ENCODE measurements at places on chromosomes 12 and 14.

DNA sequence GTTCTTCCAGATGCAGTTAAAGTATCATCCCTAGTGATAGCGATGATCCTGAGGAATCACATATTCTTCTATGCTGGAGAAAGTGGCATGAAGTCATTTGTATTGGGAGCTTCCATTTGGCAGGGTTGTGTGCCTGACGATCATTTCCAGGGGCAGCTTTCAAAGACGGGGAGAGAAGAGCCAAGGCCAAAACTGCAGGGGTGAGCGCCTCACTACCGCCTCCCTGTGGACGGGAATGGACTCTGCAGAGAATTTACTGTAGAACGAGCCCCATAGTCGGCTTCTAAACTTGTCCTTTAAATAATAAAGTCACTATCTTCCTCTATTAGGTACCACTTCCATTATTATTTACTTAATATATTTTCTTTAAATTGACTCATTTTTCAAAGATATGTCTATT is 555.9 kb upstream of the TMEM132C start:
- no peak for DNase-seq

DNA sequence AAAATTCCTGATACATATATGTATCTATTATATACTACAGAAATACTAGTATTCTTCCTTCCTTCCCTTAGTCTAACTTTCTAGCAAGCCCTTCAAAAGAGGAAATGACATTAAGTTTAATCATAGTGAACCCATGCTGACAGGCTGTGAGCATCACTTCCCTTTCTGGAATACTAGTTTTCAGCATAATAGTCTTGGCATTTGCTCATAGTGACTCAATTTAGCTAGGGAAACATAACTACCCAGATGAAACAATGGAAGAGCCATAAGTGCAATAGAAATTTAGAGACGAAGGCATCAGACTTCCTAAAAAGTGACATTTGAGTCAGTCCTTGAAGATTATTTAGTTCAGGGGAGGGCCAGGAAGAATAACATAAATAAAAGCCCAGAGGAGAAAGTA is 184.5 kb upstream of the CRY1 start:
- DNase-seq: no peak

DNA sequence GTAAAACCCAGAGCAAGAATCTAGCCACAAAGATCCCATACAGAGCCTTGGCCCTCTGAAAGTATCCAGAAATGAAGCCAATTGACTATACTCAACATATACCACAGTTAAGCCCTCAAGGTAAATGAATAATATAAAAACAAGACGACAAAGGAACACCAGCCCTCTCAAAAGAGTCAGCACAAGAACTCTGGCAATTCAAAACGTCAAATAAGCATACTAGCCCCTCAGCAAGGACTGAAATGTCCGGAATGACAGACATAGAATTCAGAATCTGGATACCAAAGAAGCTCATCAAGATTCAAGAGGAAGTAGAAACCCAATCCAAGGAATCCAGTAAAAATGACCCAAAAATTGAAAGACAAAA is 49.9 kb downstream of the GTF2A1 start:
- no peak for DNase-seq

DNA sequence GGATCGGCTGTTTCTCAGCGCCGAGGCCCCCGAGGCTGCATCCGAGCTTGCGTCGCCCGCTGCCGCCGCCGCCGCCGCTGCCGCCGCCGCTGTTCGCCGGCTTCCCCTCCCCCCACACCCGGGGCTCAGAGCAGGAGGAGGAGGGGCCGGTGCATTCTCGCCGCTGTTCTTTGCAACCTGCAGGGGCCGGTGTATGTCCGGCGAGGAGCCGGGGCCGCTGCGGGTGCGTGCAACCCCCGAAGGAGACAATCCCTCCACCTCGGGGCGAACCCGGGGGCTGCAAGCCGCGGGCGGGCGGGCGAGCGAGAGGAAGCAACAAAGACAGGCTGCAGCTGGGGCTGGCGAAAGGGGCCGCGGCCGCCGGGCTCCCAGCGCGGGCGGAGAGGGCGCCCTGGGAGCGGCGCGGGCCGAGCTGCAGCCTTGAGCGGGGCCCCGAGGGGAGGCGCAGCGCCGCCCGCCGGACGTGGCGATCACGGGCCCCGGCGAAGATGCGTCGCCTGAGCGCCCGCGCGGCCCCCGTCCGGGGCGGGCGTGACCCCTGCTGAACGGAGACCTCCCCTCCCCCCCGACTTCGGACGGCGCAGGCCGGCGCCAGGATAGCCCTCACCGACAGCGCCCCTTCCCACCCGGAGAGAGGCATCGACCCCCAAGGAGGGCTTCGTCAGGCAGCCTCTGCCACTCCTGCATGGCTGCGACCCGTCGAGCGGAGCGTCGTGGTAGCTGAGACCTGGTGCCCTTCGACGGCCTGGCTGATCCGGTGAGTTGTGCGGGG is 702 bp downstream of the FAM222A start:
- peak; percentile 29 for DNase-seq

GRCh38 chr12:3491938-3492792 is 1.2 kb downstream of the PRMT8 start:
- DNase-seq: no peak

DNA sequence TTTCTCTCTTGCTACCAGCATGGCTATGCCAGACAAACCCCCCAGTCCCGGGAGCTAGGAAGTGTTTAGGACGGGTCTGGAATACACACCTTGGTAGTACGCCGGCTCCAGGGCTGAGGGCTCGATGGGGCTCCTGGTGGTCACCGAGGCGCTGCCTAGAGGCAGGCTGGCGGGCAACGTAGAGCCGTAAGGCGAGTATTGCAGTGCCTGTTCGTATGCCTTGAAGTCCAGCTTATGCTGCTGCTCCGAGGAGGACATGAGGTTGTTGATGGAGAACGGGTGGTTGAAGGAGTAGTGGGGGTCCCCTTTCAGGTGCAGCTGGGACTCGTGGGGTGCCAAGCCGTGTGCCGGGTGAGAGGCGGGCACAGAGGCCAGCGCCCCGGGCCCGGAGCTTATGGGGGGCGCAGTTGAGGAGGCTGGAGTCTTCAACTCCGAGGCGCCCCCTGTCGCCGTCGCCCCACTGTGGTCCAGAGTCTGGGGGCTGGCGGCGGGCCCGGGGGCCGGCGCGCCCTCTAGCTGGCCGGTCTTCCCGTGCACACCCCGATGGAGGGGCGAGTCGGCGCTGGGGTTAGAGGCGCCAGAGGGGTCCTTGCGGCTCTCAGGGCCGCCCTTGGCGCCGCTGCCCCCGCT is 3.6 kb downstream of the FOXA1 start:
- no peak for DNase-seq

DNA sequence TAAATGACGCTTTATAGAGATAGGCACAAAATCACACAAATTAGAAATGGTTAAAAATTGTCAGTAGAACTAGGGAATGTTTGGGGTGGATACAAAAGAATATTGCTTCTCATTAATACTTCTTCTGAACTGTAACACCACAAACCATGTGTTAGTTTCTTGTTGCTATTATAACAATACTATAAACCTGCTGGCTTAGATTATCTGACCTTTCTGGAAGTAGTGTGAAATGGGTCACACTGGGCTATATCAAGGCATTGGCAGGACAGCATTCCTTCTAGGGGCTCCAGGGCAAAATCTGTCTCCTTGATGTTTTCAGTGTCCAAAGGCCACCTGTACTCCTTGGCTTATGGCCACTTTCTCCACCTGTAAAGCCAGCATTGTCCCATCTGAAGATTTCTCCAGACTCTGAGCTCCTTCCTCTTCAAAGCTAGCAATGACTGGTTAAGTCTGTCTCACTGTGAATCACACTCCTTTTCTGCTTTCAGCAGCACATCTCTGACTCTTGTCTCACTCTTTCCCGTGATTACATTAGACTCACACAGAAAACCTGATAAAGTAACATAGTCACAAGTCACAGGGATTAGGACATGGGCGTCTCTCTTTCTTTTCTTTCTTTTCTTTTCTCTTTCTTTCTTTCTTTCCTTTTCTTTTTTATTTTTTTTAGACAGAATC is 86.3 kb downstream of the SLC15A4 start:
- no peak for DNase-seq

GRCh38 chr14:98607341-98607910 is 664.6 kb downstream of the BCL11B start:
- DNase-seq: no peak

GRCh38 chr12:66118240-66118891 is 12.2 kb downstream of the LLPH start:
- DNase-seq: no peak

DNA sequence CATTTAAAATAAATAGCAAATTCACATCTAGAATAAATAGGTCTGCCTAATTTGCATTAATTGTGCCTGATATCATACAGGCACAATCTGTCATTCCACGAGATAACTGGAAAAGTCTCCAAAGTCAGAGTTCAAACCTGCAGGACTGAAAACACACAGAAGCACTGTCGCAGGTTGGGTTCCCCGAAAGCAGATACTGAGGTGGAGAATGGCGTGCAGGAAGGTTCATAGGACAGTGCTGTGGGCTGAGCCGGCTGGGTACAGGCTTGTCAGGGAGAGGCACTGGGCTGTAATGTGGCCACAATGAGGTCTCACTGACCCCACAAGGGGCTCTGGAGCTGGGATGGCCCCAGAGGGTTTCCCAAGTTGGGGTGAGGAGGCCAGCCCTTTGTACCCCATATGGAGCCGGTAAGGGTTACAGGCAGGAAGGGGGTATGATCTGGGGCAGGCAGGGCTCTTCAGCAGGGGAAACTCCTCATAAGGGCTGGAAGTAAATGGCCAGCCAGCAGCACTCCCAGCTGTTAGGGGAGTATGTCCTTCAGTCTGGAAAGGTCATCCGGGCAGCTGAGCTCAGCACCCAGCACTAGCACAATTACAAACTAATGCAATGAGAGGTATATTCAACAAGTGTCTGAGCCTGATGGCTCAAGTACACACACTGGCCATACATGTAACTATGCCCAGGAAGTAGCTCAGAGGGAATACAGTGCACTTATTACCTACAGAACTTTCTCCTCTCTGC is 68.5 kb downstream of the NT5DC3 start:
- no peak for DNase-seq

DNA sequence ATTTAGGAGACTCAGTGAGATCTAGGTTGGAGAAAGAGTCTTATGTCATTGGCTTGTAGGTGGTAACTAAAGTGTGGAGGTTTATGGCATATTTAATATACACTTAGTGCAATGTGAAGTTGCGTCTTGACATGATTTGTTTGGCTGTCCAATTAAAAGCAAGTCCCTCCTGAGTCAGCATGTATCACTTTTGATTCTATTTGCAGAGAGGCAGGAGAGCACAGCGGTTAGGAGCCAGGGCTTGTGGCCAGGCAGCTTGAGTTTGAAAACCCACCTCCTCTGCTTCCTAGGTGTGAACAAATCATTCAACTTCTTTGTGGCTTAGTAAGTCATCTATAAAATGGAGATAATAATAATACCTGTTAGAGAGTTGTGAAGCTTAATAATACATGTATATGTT is 68.5 kb upstream of the OTX2 start:
- no peak for DNase-seq

DNA sequence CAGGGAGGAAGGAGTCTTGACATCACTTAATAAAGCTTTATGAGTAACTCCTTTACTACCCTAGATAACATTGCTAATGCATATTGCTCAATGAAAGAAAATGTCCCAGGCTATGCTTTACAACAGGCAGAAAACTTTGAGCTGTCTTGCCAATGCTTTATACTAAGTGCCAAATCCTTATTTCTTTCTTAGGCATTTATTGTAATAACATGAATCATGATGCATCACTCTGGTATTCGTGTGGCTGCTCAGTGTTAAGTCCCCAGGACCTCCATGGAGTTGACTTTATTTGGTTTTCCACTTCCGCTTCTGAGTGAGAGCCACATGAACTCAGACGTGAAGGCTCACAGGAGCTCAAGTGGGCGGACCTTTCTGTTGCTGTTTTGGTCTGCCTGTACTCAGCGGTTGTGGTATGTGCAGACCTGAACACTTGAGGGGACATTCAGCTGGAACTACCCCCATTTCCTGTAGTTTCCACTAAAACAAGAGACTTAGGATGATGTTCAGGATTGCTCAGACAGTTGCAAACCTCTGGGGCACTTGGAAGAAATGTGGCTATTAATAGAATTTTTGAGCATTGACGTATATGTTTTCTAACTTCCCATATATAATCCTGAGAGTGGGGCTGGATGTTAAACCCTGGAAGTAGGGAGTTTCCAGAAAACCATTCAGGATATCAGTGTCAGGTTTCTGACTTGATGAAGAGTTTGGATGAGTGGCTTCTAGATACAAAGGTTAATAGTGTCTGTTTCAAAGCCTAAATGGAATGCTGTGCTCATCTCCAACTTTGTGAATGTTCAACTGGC is 258.6 kb downstream of the MSRB3 start:
- no peak for DNase-seq

DNA sequence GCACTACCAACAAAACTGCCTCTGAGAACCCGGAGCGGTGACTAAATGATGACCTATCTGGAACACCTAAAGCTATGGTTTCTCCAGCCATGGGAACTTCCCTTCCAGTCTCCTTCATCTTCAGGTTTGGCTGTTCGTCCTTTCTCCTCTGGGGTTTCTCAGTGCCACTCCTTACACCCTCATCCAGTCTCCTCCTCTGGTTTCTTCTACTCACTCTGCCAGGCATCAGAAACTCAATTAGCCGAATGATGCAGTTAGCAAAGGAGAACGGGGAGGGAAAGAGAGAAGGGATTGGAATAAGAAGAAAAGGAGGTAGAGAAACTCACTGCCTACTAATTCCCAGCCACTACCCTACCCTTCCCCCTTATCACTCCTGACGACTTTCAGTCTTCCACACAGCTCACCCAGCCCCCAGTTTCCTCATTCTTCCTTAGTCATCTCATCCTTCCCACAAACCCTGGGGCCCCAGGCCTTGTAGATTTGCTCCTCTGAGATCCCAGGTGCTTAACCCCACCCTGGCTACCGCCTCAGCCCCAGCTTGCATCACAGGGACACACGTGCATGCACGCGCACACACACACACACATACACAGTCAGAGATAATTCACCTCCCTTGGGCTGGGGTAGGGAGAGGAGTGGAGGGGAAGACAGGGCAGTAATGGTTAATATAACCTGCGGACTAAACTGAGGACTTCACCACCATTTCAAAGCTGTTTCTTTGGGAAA is 13.0 kb downstream of the FGD6 start:
- no peak for DNase-seq

DNA sequence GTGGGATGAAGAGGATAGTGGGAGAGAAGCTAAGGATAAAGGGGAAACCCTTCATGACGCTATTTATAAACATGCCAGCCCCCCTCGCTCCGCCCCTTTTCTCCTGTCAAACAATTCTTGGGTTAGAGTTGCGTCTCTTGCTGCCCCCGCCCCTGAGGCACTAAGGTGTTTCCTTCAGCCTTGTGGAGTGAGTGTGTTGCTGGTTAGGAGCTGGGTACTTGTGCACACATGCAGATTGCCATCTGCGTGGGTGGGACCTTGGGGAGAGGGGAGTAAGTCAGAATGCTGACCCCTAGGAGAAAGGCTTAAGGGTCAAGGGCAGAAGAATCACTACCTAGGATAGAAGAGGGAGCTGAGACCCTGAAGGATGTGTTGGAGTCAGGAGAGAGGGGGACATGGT is 5.4 kb downstream of the FOXJ2 start:
- DNase-seq: no peak

GRCh38 chr12:64457923-64458322 is 6.0 kb downstream of the TBK1 start:
- DNase-seq: no peak

- DNase-seq: no peak
These were observed 6.6 kb downstream of the LHX5 start for GRCh38 chr12:113464852-113465719.

Measured in AML-193 (cell line).